ENCODE measurements at places on chromosomes 3 and 15.

DNA sequence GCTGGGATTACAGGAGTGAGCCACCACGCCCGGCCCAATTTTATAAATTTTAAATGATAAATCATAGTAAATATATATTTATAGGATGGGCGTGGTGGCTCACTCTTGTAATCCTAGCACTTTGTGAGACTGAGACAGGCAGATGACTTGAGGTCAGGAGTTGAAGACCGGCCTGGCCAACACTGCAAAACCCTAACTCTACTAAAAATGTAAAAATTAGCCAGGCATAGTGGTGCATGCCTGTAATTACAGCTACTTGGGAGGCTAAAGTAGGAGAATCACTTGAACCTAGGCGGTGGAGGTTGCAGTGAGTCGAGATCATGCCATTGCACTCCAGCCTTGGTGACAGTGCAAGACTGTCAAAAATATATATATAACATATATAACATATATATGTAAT, 26.4 kb downstream of the MFN1 start:
- no peak for DNase-seq

DNA sequence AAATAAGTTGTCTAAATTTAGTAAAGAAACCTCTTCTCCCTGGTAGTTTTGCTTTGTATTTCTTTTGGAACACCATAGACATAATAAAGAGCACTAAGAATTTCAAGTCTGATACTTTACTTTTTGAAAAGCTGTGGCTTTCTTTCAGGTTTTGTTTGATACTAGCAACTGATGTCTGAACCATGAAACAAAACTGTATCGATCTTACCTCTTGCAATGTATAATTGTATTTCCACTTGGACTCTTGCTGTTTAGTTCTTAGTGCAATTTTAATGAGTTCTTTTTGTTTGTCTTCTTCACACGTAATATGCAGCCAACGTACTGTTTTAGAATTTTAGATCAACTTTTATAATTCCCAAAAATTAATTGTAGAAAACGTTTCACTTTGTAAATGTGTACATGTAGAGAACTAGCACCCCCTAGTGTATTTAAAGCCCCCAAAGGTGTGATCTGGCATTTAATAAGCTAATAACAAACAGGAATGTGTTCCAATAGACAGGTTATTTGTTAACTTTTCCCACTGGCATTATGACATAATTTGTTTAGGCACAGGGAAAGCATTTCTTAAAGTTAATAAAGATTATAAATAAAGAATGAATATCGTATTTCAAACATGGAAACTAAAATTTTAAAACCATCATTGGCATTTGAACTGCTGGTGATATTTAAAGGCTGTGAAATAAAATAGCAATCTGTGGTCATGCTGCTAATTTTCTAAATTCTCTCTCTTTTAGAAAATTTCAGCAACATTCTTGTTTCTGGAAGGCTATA, 289.1 kb upstream of the DNAJC19 start:
- no peak for DNase-seq

- no peak for DNase-seq
Measured at GRCh38 chr3:45748068-45748467, 48.3 kb downstream of the SLC6A20 start.

DNA sequence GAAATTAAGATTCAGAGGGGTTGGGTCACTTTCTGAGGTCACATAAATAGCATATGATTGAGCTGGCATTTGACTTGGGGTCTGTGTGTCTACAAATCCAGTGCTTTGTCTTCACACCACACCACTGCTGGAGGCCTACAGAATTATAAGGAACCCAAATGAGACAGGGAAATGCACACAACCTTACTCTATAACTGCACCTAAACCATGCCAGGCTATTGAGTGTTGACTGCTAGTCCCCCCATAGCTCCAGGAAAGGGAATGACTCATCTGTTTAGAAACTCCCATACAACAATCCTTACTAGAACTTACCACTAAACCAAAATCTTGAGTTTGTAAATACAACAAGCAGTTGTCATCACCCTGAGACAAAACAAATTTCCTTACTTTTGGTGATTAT, 16.9 kb upstream of the TSC22D2 start:
- DNase-seq = no peak

- no peak for DNase-seq
Measured at GRCh38 chr15:84685304-84685703, 27.3 kb upstream of the NMB start.

DNA sequence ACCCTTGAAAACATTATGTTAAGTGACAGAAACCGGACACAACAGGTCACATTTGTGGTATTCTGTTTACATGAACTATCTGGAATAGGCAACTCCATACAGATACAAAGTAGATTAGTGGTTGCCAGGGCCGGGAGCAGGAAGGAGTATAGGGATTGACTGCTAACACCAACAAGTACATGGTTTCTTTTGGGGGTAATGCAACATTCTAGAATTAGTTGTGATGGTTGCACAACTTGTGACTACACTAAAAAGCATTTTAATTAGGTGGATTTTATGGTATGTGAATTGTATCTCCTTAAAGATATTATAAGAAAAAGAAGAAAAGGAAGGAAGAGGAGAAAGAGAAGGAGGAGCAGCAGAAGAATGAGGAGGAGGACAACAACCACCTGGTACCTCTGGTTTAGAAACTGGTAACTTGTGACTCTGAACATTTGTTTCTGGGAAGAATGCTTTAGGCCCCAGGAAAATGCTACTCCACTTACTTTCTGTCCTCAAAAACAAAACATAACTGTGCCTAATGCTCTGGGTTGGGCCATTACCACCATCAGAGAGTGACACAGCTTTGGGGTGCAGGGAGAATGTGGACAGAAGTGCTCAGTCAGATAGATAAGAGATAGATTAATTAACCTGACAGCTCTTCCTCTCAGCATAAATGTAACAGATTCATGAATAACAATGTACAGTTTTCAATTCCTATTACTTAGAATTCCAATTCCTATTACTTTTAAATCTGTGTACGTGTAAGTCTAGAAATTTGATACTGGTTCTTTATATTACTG, 20.3 kb downstream of the SETMAR start:
- DNase-seq = no peak

- no peak for DNase-seq
Measured at GRCh38 chr15:43541785-43542184, 24.4 kb downstream of the MAP1A start.

Measured in left lung (tissue), 14 donors.